ENCODE measurements at places on chromosomes 3 and 15.

DNA sequence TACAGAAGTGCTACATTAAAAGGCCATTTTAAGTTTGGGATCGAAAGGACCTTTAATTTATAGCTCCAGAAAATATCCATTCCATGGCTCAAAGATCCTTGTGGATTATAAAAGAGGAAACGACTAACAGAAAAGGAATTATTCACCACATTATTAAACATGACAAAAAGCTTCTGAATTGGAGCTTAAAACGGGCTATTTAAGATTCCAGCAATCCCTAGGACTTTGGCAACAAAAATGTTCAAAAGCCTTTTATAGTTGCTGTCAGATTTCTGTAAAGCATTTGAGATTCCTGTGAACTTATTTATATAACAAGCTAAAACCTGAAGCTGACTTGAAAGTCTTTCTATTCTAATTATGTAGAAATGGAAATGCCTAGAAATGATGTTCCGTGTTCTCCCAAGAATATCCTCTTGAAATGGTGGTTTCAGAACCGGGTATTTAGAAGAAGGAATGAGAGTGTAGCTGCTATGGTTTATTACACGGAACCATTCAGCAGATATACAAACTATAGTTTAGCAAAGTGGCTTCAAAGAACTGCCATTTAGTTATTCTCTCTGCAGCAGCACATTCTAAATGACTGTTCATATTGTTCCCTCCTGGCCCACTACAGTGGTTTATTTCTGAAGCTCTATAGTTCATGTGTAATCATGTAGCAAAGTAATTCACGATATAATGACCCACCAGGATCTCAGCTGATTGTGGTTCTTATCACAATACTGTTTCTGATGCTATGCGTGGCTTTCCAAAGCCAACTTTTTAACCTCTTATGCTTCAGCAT, 961.7 kb downstream of the FHIT start:
- no peak for DNase-seq

DNA sequence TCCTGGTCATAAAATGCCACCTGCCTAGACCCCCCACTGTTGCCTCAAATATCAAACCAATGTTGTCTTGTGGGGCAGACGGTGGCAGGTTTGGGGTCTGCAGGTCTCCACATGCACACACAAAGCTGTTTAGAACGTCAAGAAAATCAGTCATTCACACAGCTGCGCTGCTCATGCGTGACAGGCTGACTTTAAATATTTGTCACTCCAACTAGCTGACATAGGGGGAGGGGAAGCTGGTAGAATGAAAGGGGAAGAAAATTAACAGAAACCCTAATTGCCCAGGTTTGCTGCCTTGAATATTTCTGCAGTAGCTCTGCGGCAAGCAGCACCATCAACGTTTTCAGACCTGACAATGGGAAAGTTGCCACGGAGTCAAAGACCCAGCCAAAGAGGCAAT, 201.8 kb downstream of the ABHD5 start:
- no peak for DNase-seq

DNA sequence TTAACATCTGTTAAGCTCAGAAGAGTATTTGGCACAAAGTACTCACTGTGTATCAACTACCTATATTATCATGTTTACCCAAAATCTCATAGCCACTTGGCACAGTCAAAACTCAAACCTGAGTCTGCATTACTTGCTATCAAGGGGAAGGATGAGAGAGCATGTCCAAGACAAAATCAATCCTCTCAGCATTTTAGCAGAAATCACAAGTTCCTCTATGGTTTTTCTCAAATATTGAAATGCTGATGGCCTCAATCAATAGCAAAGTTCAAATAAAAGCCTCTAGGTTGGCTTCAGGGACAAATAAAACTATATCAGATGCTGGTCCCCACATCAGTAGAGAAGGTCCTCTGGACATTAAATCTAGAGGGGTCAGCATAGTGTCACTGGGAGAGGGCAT, 14.3 kb downstream of the TBC1D2B start:
- no peak for DNase-seq

DNA sequence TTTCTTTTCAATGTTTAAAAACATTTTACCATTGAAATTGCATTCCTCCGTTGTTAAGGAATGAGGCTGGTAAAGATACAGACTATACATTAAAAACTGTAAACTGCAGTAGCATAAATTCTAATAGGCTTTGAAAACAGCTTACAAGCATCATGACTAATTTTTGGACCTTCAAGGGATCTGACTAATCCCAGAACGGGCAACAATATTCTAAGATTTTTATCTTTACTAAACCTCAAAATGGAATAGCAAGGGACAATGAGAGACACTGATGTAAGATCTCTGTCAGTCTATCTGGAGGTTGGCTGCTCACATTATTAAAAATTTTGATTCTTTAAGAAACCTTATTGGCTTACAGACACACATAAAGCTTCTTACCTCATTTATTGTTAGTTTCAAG, 74.7 kb downstream of the BTD start:
- DNase-seq = no peak

- no peak for DNase-seq
Measured at GRCh38 chr15:45948181-45948621, 313.4 kb downstream of the SQOR start.

GRCh38 chr15:96312641-96313335, 17.7 kb upstream of the NR2F2 start:
- DNase-seq = no peak

DNA sequence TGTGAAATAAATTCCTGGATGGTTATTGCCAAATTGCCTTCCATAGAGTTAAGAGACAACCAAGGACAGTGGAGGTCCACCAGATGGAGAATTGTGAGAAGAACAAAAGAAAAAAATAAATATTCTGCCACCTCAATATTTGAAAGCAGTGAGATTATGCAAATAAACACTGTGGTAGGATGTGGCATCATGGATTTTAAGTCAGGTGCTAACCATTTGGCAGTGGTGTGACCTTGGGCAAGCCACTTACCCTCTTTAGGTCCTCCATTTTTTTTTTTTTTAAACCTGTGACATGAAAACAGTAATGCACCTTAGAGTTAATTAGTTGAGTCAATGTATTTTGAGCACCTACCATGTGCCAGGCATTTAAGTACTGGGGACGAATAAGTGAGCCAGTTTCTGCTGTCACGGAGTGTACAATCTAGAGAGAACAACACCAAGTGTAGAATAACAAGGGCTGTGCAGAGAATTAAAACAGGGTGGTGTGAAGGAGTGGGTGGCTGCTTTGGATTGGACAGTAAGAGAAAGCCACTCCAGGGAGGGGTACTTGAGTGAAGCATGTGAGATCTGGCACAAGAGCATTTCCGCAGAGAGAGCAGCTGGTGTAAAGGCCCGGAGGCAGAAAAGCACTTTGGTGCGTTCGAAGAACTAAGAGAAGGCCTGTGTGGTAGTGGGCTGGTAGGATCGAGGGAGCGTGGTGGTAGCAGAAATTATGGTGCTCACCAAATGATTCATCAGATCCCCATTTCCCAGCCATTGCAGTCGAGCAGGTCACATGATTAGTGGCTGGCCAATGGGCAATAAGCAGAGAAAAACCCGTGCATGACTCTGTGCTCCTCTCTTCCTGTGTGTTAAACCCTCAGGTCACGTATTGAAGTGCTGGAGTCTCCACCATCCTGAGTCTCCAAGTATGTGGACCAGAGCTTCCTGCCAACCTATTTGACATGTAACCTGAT, 39.2 kb downstream of the CCK start:
- DNase-seq = no peak

- DNase-seq = no peak
Measured at GRCh38 chr3:86929046-86929445, 61.9 kb downstream of the VGLL3 start.

- no peak for DNase-seq
Measured at GRCh38 chr15:89400116-89400781, 65.6 kb upstream of the POLG start.

- DNase-seq = no peak
Measured at GRCh38 chr15:78052001-78052401, 25.5 kb downstream of the TBC1D2B start.

- DNase-seq = no peak
Measured at GRCh38 chr15:91192285-91192684, 92.2 kb downstream of the SV2B start.

GRCh38 chr3:109963831-109964230, 626.5 kb upstream of the DPPA4 start:
- no peak for DNase-seq

GRCh38 chr3:12875857-12876836, 34.8 kb upstream of the RPL32 start:
- DNase-seq = peak; percentile 31

- no peak for DNase-seq
Measured at GRCh38 chr3:32564195-32564594, 6.5 kb downstream of the DYNC1LI1 start.

DNA sequence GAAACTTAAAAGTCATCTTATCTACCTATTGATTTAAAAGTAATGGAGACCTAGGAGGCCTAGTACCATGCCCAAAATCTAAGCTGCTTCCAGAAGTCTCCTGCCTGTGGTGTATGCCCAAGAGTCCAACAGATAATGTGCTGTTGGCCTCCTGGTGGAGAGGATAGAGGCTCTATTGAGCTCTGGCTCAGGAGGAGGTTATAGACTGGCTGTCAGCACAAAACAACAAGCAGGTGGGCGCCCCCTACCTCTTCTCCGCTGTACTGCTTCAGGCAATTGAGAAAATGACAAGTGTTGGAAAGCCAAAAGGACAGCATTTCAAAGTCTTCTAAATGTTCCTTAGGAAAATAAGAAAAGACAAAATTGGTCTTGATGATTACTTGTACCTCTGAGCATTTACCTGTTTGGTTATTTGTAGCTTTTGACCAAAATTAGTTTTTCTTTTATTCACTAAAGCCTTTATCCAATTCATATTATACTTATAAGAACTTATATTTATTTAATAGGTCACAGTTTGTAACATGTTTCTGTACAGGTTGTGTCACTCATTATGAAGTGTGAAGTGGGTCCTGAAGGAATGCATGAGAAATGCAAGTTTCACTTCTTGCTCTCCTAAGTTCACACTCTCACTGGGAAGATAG, 17.2 kb upstream of the GNB5 start:
- peak; percentile 82 for DNase-seq

DNA sequence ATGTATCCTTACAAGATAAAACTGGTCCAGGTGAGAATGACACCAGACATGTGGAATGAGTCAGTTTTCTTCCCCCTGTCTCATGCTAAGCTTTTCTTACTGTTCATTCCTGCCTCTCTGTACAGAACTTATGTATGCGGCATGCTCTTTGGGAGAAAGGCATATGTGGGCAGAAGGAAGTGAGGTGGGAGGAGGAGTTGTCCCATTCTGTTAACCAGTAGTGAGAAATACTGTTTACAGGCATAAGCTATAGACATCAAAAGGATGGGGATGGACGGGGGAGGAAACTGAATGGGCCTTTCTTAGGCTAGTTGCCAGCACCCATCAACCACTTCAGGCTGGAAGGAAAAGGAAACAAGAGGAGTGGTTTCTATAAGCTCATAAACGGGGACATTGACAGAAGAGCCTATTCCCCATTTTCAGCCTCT, 143.6 kb upstream of the BHLHE40 start:
- DNase-seq = peak; percentile 49

DNA sequence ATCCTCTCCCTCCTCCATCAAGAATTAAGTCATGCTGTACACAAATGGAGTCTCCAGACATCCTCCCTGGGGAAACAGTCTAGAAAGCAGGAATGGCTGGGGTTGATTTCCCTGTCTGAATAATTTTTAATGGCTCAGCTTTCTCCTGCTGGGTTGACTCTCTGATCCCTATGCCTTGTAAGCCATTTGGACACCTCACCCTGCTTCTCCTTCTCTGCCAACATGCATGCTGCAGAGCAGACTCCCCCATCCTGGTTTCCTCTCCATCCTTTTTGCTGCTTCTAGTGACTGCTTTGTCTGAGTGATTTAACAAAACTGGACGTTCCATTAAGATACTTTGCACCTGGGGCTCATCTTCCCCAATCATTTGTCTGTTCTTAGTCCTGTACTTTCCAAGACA, 22.2 kb downstream of the SV2B start:
- DNase-seq = no peak

DNA sequence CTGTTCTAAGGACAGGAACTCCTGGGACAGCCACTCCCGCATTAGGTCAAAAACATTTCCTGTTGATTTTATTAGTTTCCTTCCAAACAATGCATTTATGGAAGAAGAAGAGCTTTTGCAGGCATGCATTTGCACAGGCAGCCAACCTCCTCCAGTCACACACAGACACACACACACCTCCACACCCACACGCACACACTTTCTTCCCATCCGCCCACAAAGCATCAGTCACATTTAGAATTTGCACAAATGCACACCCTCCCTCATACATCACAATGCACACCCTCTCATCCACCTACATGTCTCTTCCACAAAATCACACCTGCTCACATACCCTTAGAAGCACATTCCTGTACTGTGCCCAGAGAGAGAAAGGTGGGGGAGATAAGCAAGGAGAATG, 4.1 kb upstream of the TYRO3 start:
- DNase-seq = no peak

DNA sequence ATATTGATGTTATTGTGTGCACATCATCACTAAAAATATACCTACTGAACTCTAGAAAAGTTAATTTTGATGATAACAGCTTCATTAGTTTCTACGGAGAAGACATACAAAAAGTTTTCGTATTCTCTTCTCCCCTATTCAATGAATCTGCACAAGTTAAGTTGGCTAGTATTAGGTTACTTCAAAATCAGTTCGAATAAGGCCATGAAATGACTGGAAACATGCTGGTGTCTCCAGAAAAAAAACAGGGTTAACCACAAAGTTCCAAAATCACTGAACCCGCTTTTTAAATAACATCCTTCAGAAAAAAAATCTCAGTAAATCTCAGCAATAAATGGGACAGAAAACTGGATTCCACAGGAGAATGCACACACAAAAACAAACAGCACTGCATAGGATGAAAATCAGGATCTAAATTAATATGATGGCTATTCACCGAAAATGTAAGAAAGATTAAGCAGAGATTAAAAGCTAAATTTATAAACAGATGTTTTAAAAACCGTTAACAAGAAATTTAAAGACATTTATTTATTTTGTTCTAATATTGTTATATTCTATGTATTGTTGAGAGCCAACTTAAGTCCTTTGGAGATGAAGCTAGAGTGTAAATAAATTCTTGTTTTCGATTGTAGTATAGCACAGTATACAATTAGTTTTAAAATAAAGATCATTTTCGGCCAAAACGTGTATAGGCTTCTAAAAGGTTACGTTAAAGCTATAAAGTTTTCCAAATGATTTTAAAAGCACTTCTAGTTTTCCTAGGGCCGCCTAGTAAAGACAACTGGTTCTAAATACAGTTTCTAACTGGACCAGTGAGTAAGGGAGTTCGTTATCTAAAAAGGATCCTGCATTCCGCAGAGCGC, 1.0 kb downstream of the IGSF11 start:
- DNase-seq = no peak

GRCh38 chr3:123511726-123512125, 62.8 kb upstream of the ADCY5 start:
- no peak for DNase-seq

- no peak for DNase-seq
Measured at GRCh38 chr3:27105904-27106303, 263.3 kb downstream of the NEK10 start.
